ENCODE measurements at places on chromosomes 4 and X.

- no peak for DNase-seq
Observed at GRCh38 chrX:38768079-38768478, 33.2 kb upstream of the MID1IP1 start.

DNA sequence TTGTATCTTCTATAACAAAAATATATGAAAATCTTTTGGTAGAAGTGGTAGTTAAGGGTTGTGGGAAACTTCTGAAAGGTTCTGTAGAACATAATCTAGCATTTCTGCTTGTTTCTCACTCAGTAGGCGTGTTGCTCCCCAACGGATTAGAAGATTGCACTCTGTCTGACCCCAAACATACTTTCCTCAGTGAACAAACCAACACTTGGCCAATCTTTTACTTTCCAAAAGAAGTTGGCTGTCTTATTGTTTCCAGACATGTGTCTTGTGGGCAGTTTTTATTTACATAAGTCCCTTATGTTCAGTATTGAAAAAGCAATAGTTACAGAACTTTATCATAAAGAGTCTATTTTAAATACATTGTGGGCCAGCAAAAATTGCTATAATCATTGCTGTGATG is 312.8 kb upstream of the EPHA5 start:
- DNase-seq = no peak

- no peak for DNase-seq
Observed at GRCh38 chr4:102169345-102169744, 175.9 kb downstream of the SLC39A8 start.

DNA sequence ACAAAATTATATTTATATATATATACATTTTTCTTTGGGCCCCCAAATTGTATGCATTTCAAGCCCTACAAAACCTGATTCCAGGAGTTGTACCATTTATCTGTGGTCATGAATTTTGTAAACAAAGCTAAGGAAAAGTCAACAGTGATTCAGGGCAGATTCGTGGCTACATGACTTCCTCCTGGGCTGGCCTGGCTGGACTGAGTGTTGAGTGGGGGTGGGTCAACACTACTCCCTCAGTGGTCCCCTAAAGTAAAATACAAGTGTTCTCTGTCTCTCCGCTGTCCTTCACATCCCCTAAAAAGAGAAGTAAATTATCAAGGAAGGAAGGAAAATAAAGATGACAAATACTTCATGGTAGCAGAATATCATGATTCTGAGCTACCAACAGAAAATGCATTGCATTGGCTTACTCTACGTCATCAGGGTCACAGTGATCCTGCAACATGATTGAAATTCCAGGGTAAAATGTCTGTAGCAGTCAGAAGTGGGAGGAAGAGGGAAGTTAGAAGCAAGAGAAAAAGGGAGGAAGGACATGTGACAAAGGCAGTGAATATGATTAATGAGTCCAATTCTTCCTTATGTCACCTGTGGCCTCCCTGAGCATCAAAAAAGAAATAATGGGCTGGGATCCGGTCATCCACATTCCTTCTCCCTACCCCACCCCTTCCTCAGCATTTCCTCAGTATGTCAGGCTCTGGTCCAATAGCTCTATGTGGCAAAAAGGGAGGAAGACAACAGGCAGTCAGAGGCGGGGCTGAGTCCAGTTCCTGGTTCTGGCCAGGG is 42.4 kb upstream of the MYOZ2 start:
- no peak for DNase-seq

DNA sequence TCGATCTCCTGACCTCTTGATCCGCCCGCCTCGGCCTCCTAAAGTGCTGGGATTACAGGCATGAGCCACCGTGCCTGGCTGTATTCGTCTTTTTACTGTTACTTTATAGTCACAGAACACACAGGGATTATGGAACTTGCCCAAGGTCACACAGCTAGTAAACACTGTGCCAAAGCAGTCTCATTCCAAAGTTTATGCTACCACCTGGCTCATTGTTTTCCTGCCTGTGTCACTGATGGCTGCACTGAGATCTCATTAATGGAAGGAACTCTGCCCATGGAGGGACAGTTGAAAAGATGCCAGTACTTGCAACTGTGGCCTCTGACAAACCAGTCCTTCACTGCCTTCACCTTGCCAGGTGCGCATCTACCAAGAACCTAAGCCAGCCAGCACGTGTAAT is 517.7 kb downstream of the BCOR start:
- DNase-seq = no peak

GRCh38 chr4:23161787-23162186 is 469.1 kb downstream of the GBA3 start:
- DNase-seq = no peak

DNA sequence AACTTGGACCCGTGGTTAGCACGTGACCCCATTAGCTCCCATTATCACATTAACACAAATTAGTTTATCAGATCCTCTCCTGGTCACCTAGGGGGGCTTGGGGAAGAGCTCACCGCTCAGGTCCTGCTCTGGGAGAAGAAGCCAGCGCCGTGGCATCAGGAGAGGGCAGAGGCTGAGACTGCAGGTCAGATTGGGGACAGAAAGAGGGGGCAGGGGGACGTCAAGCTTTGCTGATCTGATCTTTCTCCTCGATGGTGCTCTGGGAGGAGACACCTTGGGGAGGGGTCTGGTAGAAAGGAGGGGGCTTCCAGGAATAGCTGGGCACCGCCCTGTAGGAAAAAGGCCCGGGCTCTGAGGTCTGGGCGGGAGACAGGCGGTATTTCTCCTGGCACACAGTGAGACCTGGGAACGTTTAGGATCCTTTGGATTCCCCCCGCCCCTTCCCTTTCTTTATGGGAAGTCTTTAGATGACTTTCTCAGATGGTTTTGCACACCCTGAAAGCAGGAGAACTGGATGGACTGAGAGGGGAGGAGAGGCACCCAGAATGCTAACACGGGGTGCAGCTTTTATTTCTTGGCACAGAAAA is 9.1 kb upstream of the ELF4 start:
- no peak for DNase-seq

DNA sequence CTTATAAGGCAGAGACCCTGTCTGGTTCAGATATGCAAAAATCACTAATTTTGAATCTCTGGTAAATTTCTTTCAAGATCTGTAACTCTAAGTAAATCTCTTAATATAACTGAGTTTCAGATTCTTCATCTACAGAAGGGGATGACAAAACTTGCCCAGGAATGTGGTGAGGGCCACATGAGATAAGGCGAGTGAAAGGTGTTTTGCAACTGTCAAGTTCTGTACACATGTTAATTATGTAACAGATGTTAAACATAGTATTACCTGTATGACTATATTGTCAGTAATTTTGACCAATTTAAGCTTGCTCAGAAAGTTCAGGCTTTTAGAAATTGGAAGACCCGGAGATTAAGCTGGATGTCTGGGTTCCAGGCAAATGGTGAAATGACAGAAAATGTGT is 549 bp upstream of the GLRB start:
- no peak for DNase-seq
